ENCODE measurements at places on chromosomes 5 and 9.

- peak; percentile 85 for DNase-seq
These were observed 8.7 kb upstream of the SLC2A8 start for GRCh38 chr9:127388037-127388855.

- no peak for DNase-seq
These were observed 10.8 kb downstream of the FIBCD1 start for GRCh38 chr9:130927995-130928900.

- no peak for DNase-seq
These were observed 63.0 kb downstream of the NR6A1 start for GRCh38 chr9:124708074-124708473.

- no peak for DNase-seq
These were observed 18.6 kb upstream of the AGXT2 start for GRCh38 chr5:35066260-35066795.

- peak; percentile 80 for DNase-seq
These were observed 2.9 kb downstream of the NR4A3 start for GRCh38 chr9:99824378-99825171.

GRCh38 chr5:166088389-166089039 lies 2202.9 kb upstream of the WWC1 start:
- DNase-seq: no peak

GRCh38 chr9:135690836-135691570 lies 8.3 kb downstream of the SOHLH1 start:
- no peak for DNase-seq

DNA sequence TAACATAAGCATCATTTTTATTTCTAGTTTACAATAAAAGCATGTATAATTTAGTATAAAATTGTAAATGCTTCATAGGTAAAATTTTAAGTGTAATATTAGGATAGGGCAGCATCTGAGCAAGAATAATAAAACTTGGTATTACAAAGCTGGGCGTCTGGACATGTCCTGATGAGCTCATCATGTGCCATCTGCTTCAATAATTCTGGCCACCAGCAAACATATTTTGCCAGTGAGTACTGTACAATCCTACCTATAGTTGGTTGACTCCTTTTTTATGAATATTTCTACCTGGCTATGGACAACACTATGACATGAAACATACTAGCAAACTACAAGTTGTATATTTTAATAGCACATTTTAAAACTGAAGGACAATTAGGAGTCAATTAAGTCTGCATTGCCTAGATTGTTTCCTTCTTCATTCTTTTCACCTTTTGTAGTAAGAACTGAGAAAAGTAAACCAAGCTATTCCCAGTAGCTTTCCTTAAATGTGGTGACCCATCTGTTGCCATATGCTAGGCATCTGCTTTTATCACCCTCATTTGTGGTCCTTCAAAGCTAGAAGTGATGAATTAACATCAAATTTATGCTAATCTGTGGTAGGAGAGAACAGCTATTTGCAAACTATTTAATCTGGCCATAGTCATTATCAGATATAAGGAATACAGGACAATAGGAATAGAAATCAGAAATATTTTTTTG lies 23.4 kb downstream of the LURAP1L start:
- DNase-seq: no peak

DNA sequence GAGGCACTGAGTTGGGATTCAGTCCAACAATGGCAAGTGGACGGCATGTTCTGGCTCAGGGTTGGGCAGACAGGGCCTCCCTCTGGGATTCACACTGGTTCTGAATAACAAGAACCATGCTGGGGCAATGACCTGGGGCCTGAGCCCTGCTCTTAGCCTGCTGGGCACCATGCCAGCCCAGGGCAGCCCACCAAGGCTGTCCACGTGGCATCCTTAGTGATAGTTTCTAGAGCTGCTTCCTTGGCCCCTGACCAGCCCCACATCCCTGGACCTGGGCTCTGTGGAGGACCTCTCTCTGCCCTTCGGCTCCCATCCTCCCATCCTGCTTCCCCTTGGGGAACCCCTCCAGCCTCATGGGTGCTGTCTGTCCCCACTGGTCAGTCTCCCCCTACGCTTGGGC lies 22.3 kb upstream of the OLFM1 start:
- no peak for DNase-seq

- no peak for DNase-seq
These were observed 3.0 kb downstream of the IL17B start for GRCh38 chr5:149376104-149376503.

- no peak for DNase-seq
These were observed 24.4 kb upstream of the CLK4 start for GRCh38 chr5:178651046-178651810.

GRCh38 chr5:88861231-88861630 lies 21.8 kb downstream of the MEF2C start:
- DNase-seq: no peak

- DNase-seq: no peak
These were observed 141.4 kb downstream of the TRIO start for GRCh38 chr5:14284392-14285148.

DNA sequence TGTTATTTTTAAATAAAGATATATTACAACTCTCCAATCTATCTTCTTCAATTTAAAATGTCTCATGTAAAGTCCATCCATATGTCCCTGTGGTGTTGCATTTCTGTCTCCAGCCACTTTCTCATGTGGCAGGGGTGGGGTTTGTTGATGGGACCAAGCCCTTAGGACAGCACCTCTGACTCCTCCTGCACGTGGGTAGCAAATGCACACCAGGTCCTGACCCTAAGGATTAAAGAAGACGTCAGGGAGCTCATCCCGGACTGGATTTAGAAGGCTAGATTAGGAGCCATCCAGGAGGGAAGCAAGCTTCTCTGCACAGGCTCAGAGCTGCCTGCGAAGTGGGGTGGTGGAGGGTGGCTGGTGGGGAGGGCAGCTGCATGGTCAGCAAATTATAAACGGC lies 38.9 kb upstream of the FAM120AOS start:
- DNase-seq: no peak

GRCh38 chr9:93132287-93132927 lies 1.6 kb downstream of the NINJ1 start:
- DNase-seq: no peak

DNA sequence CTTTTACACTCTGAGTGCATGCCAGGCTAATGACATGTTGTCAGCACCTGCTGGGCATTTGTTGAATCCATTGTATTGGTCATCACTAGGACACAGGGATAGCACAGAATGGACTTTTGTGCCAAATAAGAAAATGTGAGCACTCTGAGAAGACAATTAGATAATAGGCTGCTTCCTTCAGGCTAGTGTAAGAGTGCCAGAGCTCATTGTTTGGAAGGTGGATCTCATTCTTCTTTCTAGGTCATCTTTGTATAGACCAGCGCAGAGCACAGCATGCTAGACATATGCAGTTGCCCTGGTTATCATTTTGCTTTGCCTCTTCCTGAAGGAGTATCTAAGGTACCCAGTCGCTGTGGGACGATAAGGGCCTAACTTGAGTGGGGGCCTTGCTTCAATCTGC lies 493.4 kb upstream of the COX7C start:
- no peak for DNase-seq

- no peak for DNase-seq
These were observed 341.8 kb downstream of the MAN2A1 start for GRCh38 chr5:110031402-110032140.

GRCh38 chr9:95754533-95755420 lies 120.7 kb upstream of the ERCC6L2 start:
- DNase-seq: no peak

DNA sequence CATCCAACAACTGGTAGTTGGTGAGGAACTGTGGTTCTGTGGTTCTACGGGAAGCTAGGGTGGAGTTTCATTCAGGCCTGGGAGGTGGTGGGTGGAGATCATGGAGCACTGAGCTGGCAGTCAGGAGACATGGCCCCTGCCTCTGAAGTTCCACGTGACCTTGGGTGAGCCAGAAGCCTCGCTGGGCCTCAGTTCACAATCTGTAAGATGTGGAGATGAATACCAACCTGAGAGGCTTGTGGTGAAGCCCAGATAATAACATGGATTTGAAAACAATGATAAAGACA lies 177.9 kb downstream of the MACROH2A1 start:
- DNase-seq: no peak

GRCh38 chr9:19286634-19287188 lies 56.2 kb downstream of the DENND4C start:
- no peak for DNase-seq

DNA sequence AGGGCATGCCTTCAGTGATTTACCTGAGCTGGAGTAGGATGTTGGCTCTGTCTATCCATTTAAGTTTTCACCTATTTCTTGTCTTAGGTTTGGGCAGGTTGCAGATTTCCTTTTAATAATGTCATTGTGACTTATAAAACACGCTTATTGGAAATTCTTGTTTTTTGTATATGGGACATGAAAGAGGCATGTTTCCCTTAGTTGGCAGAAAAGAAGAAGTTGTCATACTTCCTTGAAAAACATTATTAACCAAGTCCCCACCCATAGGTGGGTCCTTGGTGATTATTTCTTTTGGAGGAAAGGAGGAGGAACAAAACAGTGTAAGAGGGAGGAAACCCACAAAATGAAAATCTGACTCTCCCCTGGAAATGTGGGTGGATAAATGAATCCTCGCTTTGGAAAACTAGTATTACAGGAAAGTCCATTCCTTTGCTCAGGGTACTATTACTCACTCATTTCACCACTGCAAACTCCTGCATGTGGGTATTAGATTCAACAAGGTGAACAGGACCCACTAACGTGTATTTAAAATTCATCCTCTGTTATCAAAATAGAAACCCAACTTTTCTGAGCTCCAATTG lies 9.3 kb downstream of the CER1 start:
- DNase-seq: no peak

DNA sequence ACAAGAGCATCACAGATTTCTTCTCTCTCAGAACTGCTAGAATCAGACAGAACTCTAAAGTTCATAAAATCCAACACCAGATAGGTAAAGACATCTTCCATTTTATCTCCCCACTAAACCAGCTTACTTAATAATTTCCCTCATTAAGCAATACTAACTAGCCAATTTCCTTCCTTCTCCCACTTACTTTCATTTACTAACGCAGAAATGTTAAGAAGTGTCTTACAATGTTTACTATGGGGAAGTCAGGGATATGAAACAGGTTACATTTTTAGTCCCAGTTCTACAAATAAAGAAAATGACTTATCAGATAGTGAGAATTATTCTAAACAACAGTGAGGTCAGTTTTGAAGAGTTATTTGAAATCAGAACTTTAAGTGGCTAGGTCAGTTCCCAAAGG lies 236.5 kb downstream of the FBXL17 start:
- DNase-seq: no peak

- DNase-seq: no peak
These were observed 1.6 kb downstream of the BASP1 start for GRCh38 chr5:17219006-17219422.

DNA sequence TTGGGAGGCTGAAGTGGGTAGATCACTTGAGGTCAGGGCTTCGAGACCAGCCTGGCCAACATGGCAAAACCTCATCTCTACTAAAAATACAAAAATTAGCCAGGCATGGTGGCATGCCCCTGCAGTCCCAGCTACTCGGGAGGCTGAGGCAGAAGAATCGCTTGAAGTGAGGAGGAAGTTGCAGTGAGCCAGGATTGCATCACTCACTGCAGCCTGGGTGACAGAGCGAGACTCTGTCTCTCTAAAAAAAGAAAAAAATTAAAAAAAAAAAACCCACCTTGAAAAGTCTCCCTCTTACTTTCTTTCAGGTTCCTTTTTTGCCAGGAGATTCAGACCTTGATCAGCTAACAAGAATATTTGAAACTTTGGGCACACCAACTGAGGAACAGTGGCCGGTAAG lies 34.2 kb downstream of the CDK7 start:
- DNase-seq: no peak

DNA sequence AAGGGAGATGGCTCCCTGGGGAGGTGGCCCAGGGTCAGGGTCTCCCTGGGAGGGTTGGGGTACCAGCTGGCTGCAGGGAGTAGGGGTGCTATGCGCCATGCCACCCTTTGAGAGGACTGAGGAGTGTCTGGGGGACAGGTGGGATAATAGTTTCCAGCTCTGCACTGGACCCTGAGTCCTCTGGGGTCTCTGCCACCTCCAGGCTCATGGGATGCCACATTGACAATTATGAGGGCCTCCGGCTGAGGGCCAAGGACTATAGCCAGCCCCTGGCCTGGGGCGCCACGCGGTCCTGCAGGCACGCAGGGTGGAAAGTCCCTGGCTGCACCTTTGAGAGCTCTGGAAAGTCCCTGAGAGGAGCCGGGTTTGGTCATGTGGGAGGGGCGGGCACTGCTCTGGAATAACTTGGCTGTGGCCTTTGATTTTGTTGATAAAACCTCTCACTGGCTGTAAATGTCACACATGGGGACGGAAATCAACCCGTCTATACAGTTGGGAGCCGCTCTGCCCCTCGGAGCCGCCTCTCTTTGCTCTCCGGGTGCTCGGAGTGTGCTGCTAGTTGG lies 16.0 kb downstream of the TRAF2 start:
- DNase-seq: peak; percentile 58

DNA sequence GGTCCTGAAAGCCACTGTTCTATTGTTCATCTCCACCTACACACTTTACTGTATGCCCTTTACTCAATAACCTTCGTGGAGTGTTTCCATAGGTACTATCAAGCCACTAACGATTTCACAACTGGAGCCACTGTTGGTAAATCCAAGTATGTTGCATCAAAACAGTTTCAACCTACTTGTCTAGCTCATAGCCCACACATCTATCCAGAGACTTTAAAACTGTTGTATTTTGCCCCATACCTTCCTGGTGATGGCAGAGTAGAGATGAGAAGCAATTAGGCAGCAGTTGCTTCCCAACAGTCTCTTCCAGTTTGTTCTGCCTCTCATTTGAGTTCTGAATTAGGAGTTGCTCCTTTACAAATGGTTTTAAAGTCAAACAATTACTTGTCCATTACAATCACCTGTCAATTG lies 607 bp downstream of the FAXDC2 start:
- DNase-seq: no peak

DNA sequence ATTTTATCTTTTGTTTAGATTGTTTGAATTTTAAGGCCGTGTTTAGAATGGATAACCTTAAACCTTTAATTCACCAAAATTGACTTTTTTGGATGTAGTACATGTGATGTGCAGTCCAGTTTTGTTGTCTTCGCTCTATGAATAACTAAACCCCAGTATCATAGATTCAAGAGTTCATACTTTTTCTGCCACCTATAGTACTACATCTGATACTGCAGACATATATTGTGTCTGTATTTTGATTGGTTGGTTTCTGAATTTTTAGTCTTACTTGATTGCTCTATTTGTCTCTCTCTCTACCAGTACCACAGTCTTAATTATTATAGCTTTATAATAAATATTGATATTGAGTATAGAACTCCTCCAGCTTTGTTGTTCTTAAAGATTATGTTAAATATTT lies 58.1 kb downstream of the PPIP5K2 start:
- peak; percentile 5 for DNase-seq

DNA sequence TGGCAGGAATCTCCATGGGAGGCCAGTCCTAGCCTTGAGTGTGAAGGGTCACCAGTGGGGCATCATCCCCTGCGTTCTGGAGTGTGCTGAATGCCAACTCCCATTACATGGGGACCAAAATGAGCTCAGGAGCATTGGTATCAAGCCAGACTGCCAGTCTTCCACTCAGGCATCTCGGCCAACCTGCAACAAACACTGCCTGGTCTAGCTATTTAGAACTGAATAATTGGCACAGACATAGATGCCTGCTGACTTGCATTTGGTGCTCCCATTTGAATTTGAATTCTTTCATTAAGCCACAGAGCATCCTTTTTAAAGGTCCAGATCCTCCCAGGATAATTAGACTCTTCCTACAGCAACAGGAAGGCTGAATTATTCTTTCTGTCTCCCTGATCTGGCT lies 116.6 kb upstream of the ABCA1 start:
- no peak for DNase-seq

Data from hematopoietic multipotent progenitor cell (in vitro differentiated cells).